ENCODE measurements at places on chromosomes 5 and 9. TPM values are rescaled to one million over a fixed set of nuclear protein-coding genes. Genes with fewer than 3 reads are reported as not detected.
A peak's percentile ranks its signal among the peaks of the same experiment; 100 is the strongest.

GRCh38 chr5:9363449-9363848 is 182.4 kb downstream of the SEMA5A start:
- H3K27me3 ChIP-seq, result no peaks in the 10 kb centered on the region
- DNase-seq, result no peak
- peaks cover 14% of the 10 kb centered on the region for H3K4me1 ChIP-seq

DNA sequence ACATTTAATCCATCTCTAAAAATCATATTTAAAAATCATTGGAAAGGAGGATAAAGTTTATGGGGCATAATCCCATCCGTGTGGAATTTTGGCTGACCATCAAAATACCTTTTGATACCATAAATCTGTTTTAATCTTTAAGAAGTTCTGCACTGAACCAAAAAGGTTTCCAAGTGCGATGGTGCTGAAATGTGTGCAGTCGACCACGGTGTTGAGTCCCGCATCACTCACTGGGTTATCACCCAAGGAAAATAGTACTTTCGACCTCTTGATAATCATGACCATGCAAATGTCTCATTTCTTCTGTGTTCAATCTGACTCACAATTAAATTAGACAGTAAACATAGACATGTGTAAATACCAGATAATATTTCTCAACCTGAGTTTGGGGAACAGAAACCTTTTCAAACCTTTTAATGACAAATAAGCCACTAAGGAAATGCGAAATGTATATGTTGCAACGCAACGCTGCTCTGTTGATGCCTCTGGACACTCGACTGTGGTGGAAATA is 62.0 kb upstream of the CDH6 start:
- H3K27me3 ChIP-seq, result no peaks in the 10 kb centered on the region
- no peak overlapping the region for H3K4me3 ChIP-seq
- no peaks in the 10 kb centered on the region for H3K4me1 ChIP-seq
- H3K36me3 ChIP-seq, result no peaks in the 10 kb centered on the region
- H3K27ac ChIP-seq, result no peak overlapping the region

- H3K36me3 ChIP-seq, result peaks cover 25% of the 10 kb centered on the region
- H3K4me1 ChIP-seq, result peaks cover 22% of the 10 kb centered on the region
- no peak for DNase-seq
- H3K4me3 ChIP-seq, result no peak overlapping the region
- H3K27ac ChIP-seq, result no peak overlapping the region
Observed at GRCh38 chr9:27564670-27565069, 8.6 kb downstream of the C9orf72 start.

GRCh38 chr5:96852759-96853158 is 23.5 kb upstream of the ERAP2 start:
- no peaks in the 10 kb centered on the region for H3K36me3 ChIP-seq
- H3K27ac ChIP-seq, result no peak overlapping the region
- H3K4me1 ChIP-seq, result peaks cover 4% of the 10 kb centered on the region
- DNase-seq, result no peak
- H3K4me3 ChIP-seq, result no peak overlapping the region
- peaks cover 13% of the 10 kb centered on the region for H3K27me3 ChIP-seq

DNA sequence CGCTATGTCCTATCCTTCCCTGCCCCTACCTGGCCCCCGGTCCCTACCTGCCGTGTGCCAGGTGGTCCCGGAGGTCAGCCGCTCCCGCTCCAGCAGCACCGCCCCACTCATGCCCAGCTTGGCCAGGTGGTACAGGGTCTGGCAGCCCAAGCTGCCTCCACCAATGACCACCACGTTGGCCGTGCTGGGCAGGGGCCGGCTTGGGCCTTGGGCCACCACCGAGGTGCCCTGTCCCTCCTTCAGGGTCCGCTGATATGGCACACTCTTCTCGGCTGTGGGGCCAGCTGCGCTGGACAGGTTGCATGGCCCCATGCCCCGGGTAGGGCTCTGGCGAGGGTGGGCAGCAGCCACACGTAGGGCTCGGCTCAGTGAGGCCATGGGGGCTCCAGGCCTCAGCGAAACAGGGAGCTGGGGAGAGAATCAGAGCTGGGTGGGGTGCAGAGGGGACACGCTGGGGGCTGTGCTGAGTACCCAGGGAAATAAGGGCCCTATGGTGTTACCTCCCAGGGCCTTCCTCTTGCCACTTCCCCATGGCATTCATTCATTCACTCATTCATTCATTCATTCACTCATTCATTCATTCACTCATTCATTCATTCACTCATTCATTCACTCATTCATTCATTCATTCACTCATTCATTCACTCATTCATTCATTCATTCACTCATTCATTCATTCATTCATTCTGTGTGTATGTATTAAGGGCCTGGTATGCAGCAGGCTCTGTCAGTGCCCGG is 4.2 kb downstream of the SARDH start:
- no peak for DNase-seq
- peaks cover 4% of the 10 kb centered on the region for H3K4me1 ChIP-seq
- no peak overlapping the region for H3K4me3 ChIP-seq
- H3K27me3 ChIP-seq, result no peaks in the 10 kb centered on the region
- no peaks in the 10 kb centered on the region for H3K36me3 ChIP-seq

DNA sequence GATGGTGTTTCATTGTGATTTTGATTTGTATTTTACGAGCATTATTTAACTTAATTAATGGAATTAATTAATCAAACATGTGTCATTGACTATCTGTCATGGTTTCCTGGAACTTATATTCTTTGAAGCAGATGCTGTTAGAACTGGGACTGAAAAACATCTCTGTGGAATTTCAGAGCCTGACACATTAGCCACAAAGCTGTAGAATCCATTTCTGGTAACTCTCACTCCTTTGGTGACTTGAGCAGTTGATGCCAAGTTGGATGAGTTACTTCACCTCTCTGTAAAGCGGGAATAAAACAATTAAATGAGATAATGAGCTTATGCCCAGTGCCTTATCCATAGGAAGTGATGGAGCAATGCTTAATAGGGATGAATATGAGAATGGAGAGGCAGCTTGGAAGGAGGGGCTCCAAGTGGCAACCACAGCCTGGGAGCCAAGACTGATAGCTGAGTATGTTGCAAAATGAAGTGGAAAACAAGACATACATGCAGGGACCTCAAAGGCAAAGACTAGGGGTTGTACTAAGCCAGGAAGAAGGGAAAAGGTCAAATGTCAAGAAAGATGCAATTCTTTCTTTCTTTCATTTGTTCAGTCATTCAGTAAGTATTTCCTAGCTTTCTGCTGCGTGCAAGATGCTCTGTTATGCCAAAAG is 23.1 kb upstream of the ADRA1B start:
- no peak overlapping the region for H3K27ac ChIP-seq
- no peaks in the 10 kb centered on the region for H3K36me3 ChIP-seq
- no peaks in the 10 kb centered on the region for H3K4me1 ChIP-seq
- peaks cover 3% of the 10 kb centered on the region for H3K27me3 ChIP-seq
- no peak for DNase-seq

- DNase-seq, result no peak
- H3K36me3 ChIP-seq, result no peaks in the 10 kb centered on the region
- no peak overlapping the region for H3K4me3 ChIP-seq
- no peaks in the 10 kb centered on the region for H3K27me3 ChIP-seq
Observed at GRCh38 chr5:2626572-2626971, 124.9 kb downstream of the IRX2 start.

GRCh38 chr9:114653556-114654159 is 3.9 kb downstream of the TEX53 start:
- DNase-seq, result peak; percentile 73
- H3K27ac ChIP-seq, result no peak overlapping the region
- H3K36me3 ChIP-seq, result peaks cover 5% of the 10 kb centered on the region
- no peak overlapping the region for H3K4me3 ChIP-seq

DNA sequence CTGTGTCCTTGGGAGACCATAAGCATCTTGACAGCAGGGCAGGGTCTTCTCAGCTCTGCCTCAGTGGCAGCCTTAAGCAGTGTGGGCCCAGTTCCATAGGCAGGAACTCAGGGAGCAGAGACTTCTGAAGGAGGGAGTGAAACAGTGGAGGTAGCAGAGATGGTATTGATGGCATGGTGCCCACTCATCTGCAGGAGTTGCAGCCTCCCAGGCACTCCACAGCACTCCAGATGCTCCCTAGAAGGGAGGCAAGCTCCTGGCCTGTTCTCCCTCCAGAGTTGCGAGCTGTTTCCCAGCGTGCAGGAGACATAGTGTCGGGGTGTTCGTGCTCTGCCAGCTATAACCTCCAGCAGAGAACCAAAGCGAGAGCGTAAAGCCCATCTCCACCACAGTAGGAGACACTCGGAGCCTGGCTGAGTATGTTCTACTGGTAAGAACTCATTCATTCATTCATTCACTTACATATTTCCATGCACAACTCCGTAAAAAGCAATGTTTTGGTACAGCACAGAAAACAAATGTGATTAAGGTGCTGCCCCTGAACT is 31.4 kb upstream of the UNC5A start:
- H3K27me3 ChIP-seq, result peaks cover 12% of the 10 kb centered on the region
- no peak for DNase-seq
- no peaks in the 10 kb centered on the region for H3K4me1 ChIP-seq
- H3K4me3 ChIP-seq, result no peak overlapping the region
- no peak overlapping the region for H3K27ac ChIP-seq
- H3K36me3 ChIP-seq, result no peaks in the 10 kb centered on the region

GRCh38 chr5:141567513-141568117 is 51.2 kb downstream of the DIAPH1 start:
- peaks cover 19% of the 10 kb centered on the region for H3K4me1 ChIP-seq
- no peak for DNase-seq
- H3K36me3 ChIP-seq, result peaks cover 85% of the 10 kb centered on the region
- H3K4me3 ChIP-seq, result no peak overlapping the region
- no peak overlapping the region for H3K27ac ChIP-seq

- H3K27me3 ChIP-seq, result no peaks in the 10 kb centered on the region
- H3K27ac ChIP-seq, result no peak overlapping the region
- no peak overlapping the region for H3K4me3 ChIP-seq
- no peak for DNase-seq
Observed at GRCh38 chr5:167720259-167720658, 571.2 kb upstream of the WWC1 start.

DNA sequence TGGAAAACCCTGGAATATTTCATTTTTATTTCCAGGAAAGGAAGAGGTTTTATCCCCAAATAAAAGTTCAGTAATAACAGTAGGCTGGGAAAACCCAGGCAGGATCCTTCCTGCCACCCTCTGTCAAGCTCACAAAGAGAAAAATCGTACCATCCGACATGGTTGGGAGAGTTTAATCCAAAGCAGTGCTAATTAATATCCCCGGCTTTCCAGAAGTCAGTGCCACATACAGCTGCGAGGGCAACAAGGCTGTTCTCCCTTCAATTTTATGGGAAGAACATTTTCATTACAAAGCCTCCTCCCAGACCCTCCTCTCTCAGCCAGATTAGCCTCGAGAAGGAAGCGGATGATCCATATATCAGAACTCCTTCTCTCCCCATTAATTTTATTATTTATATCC is 95.5 kb downstream of the PAX5 start:
- no peaks in the 10 kb centered on the region for H3K36me3 ChIP-seq
- peaks cover 10% of the 10 kb centered on the region for H3K27me3 ChIP-seq
- H3K4me3 ChIP-seq, result no peak overlapping the region
- H3K4me1 ChIP-seq, result no peaks in the 10 kb centered on the region
- no peak for DNase-seq

DNA sequence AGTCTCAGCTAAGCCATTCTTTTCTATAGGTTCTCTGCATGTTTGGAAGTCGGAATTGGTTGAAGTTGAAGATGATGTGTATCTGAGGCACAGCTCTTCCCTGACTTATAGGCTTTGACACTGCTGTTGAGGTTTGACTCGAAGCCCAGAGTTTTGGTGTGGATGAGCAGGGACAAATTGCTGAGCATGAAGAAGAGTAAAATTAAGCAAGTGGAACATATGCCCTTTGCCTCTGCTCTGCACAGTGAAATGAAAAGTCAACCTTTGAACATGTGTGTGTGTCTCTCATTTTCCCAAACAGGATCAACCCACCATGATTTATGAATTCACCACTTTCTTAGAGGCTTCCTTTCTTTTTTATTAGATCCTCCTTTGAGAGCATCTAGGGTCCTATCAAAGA is 8.5 kb downstream of the HMHB1 start:
- no peak overlapping the region for H3K4me3 ChIP-seq
- peaks cover 5% of the 10 kb centered on the region for H3K27me3 ChIP-seq
- DNase-seq, result no peak

DNA sequence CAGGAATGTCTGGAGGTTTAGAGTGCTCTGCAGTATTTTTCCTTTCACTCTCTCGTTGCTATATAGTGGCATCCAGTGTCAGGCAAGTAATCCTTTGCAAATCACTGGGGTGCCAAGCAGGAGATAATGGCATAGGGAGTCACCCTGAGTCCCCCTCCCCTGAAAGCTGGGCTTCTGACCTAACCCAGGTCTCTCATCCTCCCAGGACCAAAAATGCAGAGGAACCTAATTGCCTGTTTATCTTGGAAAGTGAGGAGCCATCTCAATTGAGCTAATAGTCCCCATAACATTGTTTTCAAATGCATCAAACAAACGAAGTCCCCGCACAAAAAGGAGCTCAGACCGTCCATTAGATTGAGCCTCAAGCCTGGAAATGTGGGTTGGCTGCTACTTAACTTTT is 368.0 kb upstream of the IRX2 start:
- H3K27ac ChIP-seq, result no peak overlapping the region
- peaks cover 12% of the 10 kb centered on the region for H3K27me3 ChIP-seq
- DNase-seq, result no peak
- H3K4me3 ChIP-seq, result no peak overlapping the region
- no peaks in the 10 kb centered on the region for H3K4me1 ChIP-seq

- no peaks in the 10 kb centered on the region for H3K27me3 ChIP-seq
- H3K4me1 ChIP-seq, result peaks cover 14% of the 10 kb centered on the region
- H3K36me3 ChIP-seq, result peaks cover 35% of the 10 kb centered on the region
- H3K4me3 ChIP-seq, result no peak overlapping the region
Observed at GRCh38 chr9:124384846-124385245, 30.4 kb downstream of the PSMB7 start.

GRCh38 chr9:76114144-76114543 is 223.7 kb downstream of the PCSK5 start:
- no peak overlapping the region for H3K4me3 ChIP-seq
- peaks cover 2% of the 10 kb centered on the region for H3K4me1 ChIP-seq
- no peak overlapping the region for H3K27ac ChIP-seq
- no peaks in the 10 kb centered on the region for H3K36me3 ChIP-seq

GRCh38 chr5:136058039-136058971 is 29.5 kb downstream of the TGFBI start:
- no peak overlapping the region for H3K27ac ChIP-seq
- H3K4me1 ChIP-seq, result no peaks in the 10 kb centered on the region
- no peak overlapping the region for H3K4me3 ChIP-seq
- H3K27me3 ChIP-seq, result peaks cover 2% of the 10 kb centered on the region
- no peaks in the 10 kb centered on the region for H3K36me3 ChIP-seq

DNA sequence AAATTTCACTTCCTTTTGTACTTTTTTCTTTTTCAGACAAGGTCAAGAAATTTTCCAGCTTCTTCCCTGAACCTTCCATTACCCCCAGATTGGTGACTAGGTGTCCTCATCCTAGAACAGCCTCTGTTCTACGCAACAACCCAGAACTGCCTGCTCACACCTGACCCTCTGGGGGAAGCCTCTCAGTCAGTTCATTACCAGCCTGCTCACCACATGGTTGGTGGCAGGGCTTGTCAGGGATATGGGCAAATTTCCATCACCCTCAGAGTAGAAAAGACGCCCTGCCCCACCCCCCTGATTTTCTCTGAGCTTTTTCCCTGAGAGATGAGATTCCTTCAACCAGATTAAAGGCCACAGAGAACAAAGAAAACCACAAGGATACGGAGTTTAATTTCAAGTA is 5.3 kb upstream of the CFAP95 start:
- DNase-seq, result no peak
- no peak overlapping the region for H3K27ac ChIP-seq
- peaks cover 7% of the 10 kb centered on the region for H3K36me3 ChIP-seq
- H3K27me3 ChIP-seq, result peaks cover 2% of the 10 kb centered on the region
- peaks cover 61% of the 10 kb centered on the region for H3K4me1 ChIP-seq

GRCh38 chr9:37989701-37990100 is 79.3 kb downstream of the SHB start:
- H3K27me3 ChIP-seq, result no peaks in the 10 kb centered on the region
- no peak overlapping the region for H3K4me3 ChIP-seq
- H3K27ac ChIP-seq, result no peak overlapping the region
- peaks cover 15% of the 10 kb centered on the region for H3K4me1 ChIP-seq

Gene TXNDC8
- not detected for total RNA-seq

Gene BAAT
- total RNA-seq, result not detected

Gene ISL1
- not detected for total RNA-seq

Gene GLRA1
- not detected for total RNA-seq

Measured in activated T-helper 2 cell treated with anti-CD3 and anti-CD28 coated beads, Interferon-gamma antibody, Interleukin-2, Interleukin-4, amounts not matched to agents 10 μg/mL and 5 μg/mL and 100 μg/mL, durations not matched to agents 14 hours and 24 hours and 36 hours (primary cell).